ENCODE measurements at places on chromosomes 3 and 15. TPM values are rescaled to one million over a fixed set of nuclear protein-coding genes. Genes with fewer than 3 reads are reported as not detected.
A peak's percentile ranks its signal among the peaks of the same experiment; 100 is the strongest.

The KIF7 gene
- polyA plus RNA-seq, result 13.7 TPM

The AHSG gene
- 0.62 TPM for polyA plus RNA-seq

The TF gene
- polyA plus RNA-seq, result 7.9 TPM

The KLHL6 gene
- polyA plus RNA-seq, result 1.1 TPM

The NMD3 gene
- 59.0 TPM for polyA plus RNA-seq

The CFAP92 gene
- 1.7 TPM for polyA plus RNA-seq

The PLEKHO2 gene
- 15.5 TPM for polyA plus RNA-seq

The SPTBN5 gene
- polyA plus RNA-seq, result 2.8 TPM

GRCh38 chr3:13277860-13278531 lies 142.1 kb downstream of the NUP210 start:
- DNase-seq, result no peak

- peak; percentile 44 for DNase-seq
Observed at GRCh38 chr15:61069394-61070075, 159.6 kb downstream of the RORA start.

DNA sequence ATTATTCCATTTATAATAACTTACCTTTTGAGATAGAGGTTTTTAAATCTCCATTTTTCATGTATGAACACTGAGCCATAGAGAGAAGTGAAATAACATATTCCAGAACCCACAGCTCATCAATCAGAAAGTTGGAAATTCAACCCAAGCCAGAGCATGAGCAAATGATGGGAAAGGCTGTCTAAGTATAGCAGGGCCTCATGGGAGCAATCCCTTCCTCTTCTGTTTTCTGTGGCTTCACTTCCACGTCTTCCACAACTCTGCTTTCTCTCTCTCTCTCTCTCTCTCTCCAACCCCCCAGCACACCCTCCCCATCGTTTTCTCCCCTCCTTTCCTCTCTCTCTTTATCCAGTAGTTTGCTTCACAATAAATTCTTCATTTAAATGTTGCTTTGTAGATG lies 14.8 kb upstream of the IL1RAP start:
- no peak for DNase-seq

DNA sequence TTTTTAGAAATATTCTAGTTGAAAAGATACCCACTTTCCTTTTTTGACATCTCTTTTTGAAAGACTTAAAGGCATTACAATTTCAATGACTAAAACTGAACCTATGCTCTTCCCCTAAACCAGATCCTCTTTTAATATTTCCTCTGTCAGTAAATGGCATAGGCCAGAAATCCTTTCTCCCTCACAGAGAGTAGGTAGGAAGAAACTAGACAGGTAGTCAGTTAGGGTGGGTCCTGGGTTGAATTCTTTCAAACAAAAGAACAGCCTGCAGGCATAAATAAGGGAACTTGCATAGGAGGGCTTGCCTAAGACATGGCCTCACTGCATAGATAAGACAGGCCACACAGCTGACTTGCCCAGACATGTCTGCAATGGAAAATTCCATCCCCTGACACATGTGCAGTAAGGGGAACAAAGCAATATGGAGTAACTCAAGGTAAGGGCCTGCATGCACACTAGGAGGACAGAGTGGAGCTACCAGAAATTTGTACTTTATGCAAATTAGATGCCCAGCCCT lies 23.1 kb downstream of the PLSCR5 start:
- no peak for DNase-seq

DNA sequence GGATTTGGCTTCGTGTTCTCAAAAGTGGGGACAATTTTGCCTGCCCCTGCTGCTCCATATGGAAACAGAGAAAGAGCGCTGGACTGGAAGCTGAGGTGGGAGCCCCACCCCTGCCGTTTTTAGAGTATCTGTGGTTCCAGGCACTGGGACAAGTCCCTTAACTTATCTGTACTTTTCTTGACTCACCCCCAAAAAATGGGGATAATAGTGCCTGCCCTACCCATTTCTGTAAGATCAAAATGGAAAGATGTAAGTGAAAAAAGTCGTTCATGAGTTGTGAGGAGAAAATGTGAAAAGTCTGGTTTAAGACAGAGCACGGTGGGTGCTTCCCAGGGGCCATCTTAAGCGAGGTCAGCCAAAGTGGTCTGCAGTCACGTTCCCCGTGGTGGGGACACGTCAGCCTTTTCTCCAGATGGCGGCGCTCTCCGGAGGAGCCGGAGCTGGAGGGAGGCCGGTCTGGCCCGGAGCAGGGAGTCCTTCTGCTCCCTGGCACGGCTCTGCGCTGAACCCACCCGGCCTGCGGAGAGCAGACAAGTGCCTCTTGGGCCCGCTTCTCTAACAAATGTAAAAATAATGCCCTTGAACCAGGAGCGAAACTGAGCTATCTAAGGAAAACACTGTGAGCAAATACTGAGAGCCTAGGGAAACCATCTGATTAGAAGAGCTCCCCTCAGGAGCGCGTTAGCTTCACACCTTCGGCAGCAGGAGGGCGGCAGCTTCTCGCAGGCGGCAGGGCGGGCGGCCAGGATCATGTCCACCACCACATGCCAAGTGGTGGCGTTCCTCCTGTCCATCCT lies at the start of gene CLDN18:
Gene CLDN18, plus strand, starts transcription at position 690 of the 797 bp plus-strand sequence. Its CDS starts 61 bp downstream, at position 751.
- no peak for DNase-seq

GRCh38 chr15:40092979-40093869 lies 15.5 kb downstream of the BMF start:
- DNase-seq, result no peak

- no peak for DNase-seq
Observed at GRCh38 chr3:49721596-49721895, 2.1 kb upstream of the AMIGO3 start.

DNA sequence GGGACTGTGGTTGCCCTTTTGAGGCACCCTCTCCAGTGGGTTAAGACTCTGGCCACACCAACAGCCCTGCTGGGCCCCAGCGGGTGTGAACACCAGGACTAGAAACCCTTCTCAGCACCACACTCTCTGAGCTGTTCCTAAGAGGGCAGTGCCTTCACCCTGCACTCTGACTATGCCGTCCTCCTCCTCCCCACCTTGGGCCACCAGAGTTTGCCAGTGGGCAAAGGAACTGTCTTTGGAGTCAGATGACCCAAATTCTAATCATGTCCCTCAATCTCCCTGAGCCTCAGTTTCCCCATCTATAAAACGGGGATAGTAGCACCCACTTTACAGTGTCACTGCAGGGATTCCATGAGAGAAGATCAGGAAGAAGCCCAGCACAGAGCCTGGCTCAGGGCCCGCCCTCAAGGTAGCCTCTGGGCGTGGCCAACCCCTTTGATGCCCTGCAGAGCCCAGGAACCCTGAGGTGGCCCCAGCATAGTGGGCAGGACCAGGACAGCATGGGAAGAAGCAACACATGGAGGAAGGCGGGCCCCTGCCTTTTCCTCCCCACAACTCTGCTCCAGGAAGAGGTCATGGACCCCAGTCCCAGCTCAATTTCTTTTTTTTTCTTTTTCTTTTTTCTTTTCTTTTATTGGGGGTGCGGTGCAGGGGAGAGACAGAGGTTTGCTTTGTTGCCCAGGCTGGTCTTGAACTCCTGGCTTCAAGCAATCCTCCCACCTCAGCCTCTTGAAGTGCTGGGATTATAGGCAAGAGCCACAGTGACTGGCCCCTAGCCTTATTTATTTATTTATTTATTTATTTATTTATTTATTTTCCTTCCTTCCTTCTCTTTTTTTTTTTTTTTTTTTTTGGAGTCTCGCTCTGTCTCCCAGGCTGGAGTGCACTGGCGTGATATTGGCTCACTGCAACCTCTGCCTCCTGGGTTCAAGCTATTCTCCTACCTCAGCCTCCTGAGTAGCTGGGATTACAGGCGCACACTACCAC lies 115.7 kb upstream of the LINGO1 start:
- no peak for DNase-seq

DNA sequence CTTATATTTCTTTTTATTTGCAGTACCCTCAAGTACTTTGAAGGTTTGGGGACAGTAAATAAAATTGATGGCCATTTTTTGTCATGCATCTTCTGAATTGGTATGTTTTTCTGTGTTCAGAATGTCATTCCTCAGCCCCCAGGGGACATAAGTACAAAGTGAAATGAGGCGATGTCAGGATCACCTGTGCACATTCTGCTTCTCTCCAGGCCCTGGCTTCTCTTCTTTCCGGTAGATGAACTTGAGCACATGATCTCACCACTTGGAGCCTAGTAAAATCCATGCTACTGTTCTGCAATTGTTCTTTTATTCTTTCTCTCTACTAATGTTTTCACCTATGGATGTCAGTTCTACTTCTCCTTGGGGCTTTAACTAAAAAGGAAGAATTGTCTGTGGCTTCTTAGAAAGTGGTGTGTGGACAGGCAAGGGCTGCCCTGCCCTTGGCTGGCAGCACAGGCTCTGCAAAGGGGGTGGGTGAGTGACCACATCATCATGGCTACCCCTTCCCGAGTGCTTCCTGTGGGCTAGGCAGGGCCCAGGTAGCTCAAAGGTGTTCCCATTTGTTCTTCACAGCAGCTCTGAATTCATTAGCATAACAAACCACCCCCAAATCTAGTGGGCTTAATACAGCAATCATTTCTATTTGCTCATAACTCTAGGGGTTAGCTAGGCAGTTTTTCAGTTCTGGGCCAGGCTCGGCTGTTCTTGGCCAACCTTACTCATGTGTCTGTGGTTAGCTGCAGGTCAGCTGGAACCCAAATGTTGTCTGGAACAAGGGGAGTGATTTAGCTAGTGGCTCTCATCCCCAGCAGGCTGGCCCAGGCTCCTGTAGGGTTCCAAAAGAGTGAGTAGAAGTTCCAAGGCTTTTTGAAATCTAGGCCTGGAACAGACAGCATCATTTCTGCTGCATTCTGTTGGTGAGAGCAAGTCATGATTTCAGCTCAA lies 154.0 kb upstream of the CTDSPL start:
- DNase-seq, result no peak

DNA sequence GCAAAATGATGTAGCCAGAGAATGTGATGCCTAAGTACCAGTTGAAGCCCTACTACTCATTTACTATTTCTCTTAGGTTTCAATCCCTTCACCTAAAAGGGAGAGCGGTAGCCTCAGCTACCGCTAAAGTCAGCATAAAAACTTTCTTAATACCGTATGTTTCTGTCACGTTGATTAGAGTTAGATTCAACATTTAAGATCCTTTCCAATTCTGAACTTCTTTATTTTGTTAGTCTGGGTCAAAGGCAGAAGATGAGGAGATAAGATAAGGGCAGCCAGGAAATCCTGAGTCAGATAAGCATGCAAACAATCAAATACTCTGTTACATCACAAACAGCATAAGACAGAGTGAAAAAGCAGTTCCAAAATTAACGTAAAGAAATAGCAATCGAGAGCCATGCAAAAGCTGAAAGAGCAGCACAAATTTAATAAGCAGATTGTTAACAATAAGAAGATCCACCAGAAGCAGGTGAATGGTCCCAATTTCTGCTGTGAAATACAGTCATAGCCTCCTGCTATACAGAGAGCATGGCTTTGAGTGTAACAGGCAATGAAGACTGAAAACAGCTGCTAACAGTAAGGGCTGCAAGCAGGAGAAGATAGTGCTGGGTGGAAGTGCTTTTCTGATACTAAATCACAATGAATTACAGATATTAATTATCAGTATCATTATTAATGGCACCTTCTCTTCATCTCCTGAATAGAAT lies 3.0 kb downstream of the TMEM207 start:
- DNase-seq, result no peak

DNA sequence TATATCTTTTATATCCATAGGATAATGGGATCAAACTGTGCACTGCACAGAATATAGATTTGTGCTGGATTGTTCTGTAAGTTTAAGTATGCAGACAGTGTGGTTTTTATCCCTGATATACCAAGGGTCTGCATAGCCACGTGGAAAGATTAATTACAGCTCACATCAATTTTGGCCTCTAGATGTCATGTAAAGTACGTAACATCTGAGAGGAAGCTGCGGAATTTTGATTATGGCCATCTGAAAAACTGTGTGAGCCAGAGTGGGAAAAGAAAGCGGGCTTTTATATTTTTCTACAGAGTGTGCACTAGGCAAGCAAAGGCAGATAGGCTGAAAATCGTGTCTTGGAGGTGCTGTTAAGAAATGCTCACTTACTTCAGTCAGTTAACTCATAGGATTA lies 562.7 kb downstream of the GBE1 start:
- DNase-seq, result no peak

GRCh38 chr15:81060907-81061306 lies 60.2 kb downstream of the TLNRD1 start:
- no peak for DNase-seq

GRCh38 chr3:11170052-11170770 lies 15.9 kb downstream of the HRH1 start:
- DNase-seq, result no peak

DNA sequence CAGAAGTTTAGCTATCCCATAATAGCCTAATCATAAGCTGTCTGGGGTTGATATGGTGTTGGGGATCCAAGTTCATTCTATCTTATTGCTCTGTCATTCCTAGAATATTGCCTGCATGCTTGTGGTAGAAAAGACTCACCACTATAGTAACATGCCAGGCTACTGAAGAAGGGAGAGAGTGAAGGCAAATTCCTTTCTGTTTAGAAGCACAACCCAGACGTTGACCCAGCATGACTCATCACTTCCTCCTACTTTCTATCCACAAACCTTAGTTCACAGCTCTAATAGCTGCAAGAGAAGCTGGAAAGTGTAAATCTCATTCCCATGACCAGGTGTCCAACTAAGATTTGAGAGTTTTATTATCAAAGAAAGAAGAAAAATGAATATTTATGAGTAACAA lies 57.8 kb upstream of the NMD3 start:
- DNase-seq, result no peak

DNA sequence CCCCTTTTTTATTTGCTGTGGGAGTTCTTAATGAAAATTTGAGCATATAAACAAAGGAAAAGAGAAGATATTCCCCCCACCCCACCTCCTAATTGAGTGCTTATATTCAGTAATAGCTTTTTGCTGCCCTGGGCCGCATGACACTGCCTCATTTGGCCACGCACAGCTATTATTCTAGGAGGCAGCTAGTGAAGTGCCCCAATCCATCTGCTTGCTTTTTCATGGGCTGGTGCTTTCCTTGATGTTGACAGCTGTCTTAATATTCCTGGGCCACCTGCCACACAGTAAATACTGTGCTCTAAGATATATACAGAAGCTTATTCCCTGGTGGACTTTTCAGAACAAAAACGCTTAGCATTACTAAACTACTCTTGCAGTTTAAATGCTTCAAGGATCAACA lies 3.8 kb upstream of the CRYBG3 start:
- no peak for DNase-seq

GRCh38 chr3:144556392-144556791 lies 584.8 kb downstream of the DIPK2A start:
- DNase-seq, result no peak

DNA sequence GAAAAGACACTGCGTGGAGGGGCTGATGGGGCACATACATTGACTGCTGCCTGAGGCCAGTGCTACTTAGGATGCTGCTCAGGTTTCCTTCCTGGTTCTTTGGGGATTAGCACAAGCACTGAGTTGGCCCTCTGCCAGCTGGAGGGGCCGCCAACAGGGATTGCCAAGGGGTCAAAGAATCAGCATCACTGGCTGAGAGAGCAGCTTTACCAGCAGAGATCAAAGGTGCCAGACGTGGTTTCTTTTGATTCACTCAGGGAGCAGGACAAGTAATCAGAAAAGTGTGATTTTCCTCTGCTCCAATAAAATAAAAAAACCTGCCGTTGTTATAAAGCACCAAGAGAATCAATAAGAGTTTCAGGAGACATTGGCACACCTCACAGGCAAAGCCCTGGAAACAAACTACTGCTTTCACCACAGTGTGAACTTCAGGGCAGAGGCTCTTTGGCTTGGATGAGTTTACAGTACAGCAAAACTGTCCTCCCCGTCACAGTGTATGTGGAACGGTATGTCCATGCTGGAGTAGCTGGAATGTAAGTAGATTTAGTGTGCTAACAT lies 45.8 kb upstream of the FSIP1 start:
- no peak for DNase-seq

- DNase-seq, result no peak
Observed at GRCh38 chr3:172557515-172558220, 34.4 kb upstream of the TNFSF10 start.

All from left kidney (tissue), 8 donors.